Activated T-cell treated with anti-CD3 and anti-CD28 coated beads for 1 hour (primary cell): ENCODE measurements at places on chromosomes 12 and 14.

DNA sequence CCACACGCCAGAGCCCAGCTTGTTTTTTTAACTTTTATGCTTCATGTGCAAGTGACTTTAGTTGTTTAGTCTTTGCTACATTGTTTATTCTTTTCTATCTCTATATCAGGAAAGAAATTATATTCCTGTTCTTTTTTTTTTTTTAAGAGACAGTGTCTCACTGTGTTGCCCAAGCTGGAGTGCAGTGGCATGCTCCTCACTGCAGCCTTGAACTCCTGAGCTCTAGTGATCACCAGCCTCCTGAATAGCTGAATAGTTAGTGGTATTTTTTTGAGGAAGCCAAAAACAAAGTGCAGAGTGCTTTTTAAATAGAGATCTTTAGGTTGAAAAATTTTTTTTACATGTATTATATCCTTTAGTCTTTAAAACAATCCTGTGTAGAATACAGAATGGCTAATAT is 58.2 kb downstream of the ETNK1 start:
- no peak for DNase-seq

GRCh38 chr12:48352157-48352760 is 1.5 kb upstream of the ZNF641 start:
- no peak for DNase-seq

DNA sequence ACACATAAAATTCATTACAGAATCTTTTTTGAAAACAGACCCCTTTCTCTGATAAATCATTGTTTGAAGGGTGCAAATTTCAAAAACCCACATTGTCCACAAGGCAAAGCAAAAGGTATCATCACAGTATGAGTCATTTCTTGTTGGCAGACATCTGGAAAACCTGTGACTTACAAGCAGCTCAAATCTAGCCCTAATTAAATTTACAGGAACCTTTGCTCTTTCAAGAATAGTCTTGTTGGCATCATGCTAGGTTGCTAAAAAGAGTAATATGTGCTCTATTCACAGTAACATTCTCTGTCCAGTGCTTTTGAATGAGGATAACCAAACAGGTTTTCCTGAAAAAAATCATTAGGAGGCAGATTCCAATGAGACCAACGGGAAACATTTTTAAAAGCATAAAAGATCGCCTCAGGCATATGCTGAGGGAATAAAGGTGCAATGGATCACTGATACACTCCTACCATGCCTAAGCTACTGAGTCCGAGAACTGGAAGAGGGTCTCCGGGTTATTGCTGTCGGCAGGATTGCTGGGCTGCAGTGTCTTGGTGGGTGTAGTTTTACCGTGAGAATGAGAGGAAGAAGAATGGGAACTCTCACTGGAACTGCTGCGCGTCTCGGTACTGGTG is 55.5 kb upstream of the TTC7B start:
- no peak for DNase-seq

GRCh38 chr12:13536219-13536910 is 339.8 kb downstream of the EMP1 start:
- no peak for DNase-seq

DNA sequence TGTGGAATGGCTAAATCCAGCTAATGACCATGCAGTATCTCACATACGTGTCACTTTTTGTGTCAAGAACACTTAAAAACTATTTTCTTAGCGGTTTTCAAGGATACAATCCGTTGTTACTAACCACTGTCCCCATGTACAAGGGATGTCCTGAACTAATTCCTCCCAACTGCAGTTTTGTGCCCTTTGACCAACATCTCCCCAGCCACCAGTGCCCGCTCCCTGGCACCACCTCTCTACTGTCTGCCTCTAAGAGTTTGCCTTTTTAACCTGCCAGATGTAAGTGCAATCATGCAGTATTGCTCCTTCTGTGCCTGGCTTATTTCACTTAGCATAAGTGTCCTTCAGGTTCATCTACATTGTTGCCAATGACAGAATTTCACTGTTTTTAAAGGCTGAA is 315.7 kb downstream of the TMEM121 start:
- no peak for DNase-seq

GRCh38 chr14:55418411-55418810 is 6.8 kb upstream of the ATG14 start:
- DNase-seq: no peak
